T follicular helper cell (primary cell): ENCODE measurements at places on chromosomes 7 and 10.

- no peak for DNase-seq
Measured at GRCh38 chr7:16669581-16669980, 23.6 kb downstream of the BZW2 start.

DNA sequence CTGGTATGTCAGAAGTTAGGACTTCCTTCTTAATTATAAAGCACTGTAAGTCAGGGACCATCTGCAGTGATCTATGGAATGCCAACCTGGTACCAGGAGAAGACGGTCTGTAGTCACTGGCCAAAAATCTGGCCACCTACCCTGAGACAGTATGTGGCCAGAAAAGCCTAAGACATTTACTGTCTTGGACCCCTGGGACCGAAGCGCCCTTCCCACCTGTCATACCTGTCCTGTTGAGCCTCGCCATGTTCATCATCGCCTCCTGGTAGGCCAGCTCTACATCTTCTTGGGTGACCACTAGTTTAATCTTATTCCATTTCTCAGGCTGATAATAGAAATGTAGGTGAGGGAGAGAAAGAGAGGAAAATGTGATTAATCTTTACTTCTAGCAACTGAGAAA is 20.0 kb downstream of the SEPHS1 start:
- no peak for DNase-seq

GRCh38 chr7:146405737-146406136 is 289.1 kb downstream of the CNTNAP2 start:
- DNase-seq, result no peak

- DNase-seq, result no peak
Measured at GRCh38 chr7:67344481-67345193, 348.0 kb downstream of the TYW1 start.

DNA sequence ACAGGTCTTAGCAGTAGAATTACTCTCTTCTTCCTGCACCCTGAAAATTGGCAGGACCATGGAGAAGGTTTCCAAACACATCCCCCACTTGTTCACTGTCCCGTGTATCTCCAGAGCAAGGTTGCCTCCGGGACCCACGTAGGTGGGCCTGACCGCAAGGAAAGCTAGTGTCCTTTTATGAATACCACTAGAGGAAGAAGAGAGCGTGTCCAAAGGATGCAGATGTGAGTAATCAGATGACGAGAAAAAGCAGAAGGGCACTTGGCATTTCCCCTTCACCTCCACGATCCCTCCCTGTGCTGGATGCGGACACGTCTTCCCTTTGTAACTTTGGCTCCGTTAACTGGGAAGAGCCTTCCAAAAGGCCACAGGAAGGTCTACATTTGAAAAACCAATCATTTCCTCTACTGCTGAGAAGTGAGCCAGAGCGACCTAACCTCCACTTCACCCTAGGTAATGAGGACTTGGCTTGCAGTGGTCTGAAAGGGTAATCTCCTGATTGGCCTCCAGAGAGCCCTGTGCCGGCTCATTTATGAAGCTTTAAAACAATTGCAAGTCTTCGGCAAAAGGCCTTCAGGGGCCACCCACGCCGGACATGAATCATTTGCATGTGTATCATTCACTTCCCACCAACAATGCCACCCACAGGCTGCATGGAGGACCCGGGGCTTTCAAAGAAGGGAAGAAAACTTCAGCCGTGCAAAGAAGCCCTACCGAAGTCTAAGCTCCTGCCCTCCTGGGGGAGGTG is 55.4 kb downstream of the LYZL1 start:
- DNase-seq, result no peak
